ENCODE measurements at places on chromosomes 11 and 22.
A peak's percentile ranks its signal among the peaks of the same experiment; 100 is the strongest.

- DNase-seq, result peak; percentile 35
Observed at GRCh38 chr11:69801513-69802335, 17.5 kb downstream of the FGF3 start.

GRCh38 chr11:82105331-82105998 lies 628.2 kb downstream of the FAM181B start:
- DNase-seq, result no peak

- DNase-seq, result no peak
Observed at GRCh38 chr11:24267014-24267413, 229.8 kb upstream of the LUZP2 start.

DNA sequence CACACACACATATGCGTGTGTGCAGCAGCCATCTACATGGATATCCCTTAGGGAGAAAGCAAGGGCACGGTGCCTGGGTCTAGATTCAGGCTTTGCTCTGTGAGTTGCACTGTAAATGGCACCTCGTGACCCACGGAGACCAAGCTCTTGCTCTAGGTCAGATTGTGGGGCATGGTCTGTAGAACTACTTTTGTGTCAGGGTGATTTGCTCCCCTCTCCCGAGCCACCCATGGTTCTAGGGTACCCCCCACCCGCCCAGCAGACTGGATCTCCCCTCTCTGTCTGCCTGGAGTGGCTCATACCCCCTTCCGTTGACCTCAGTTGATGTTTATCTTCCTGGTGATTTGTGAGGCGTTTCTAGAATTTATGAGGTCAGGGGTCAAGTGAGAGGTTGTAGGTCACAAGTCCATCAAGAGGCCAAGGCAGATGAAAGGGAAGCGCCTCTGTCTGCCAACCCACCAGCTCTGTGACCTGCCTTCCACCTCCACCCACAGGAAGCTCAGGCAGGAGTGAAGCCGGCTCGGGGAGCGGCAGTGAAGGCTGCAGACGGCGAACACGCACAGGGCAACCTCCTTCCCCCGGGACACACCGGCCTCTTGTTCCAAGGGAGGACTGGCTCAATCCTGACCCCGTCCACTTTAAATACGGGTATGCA lies 76.2 kb upstream of the TTLL12 start:
- DNase-seq, result peak; percentile 28

GRCh38 chr11:36249246-36249645 lies 40.0 kb downstream of the COMMD9 start:
- peak; percentile 76 for DNase-seq

GRCh38 chr11:2890466-2891294 lies 5.1 kb upstream of the CDKN1C start:
- DNase-seq, result no peak

DNA sequence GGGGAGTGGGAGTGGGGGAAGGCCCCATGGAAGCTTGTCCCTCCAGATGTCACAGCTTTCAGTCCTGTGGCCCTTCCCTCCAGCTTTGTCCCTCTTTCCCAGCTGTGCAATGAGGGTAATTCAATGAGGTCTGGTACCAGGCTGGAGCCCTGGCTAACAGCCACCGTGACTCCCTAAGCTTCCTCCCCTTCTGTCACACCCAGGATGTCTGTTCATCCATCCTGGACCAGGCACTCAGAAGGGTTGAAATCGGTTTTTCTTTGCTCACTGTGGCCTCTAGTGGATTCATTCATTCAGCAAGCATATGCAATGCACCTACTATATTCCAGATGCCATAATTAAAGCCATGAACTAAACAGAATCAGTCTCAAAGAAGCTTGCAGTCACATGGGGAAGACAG lies 38.7 kb downstream of the SYT13 start:
- DNase-seq, result no peak

- no peak for DNase-seq
Observed at GRCh38 chr22:26891429-26891828, 234.0 kb downstream of the MIAT start.

DNA sequence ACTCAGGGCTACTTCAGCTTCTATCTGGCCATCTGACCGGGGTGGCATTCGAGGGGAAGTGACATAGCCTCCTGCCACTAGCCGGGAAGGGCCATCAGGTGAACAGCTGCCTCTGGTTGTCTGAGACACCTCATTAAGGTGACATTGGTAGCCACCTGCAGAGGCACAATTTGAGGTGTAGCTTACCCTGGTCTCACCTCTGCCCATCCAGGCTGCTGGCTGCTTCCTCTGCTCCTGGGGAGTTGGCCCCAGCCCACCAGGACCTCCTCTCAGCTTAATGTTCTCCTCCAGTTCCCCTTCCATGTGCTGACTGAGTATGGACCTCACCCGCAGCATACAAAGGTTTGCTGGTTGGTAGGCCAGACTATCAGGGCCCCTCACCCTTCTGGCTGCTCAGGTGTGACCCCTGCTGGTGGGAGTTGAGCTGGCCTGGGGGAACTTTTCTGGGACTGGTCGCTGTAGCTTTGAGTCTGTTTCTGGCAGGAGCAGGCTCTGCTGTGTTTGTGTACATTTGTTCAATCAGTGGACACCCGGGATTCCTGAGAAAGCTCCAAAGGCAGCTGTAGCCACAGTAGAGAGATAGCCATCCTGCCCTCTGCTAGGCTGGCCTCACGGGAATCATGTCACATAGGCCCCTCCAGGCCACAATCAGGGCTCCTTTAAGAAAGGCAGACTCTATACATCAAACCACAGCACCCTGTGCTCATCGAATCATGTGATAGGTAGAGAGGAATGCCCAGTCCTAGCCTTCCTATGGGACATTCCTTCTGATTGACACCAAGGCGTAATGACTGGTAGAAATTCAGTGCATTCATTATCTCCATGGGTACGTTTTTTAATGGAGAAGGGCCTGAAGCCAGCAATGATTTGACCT lies 295.1 kb upstream of the PLET1 start:
- peak; percentile 32 for DNase-seq

- DNase-seq, result no peak
Observed at GRCh38 chr22:44404341-44405020, 91.7 kb upstream of the SHISAL1 start.

DNA sequence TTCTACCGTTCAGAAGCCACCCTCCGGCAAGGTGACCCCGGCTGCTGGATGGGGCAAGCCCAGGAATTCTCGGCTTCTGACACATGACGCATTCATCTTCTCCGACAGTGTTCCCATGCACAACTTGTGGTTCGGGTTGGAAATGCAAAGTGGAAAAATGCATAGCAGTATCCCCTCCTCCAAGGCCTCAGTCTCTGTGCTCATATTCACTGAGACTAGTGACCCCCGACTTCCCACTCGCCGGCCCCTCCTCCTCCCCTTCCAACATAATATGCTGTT lies 70.0 kb upstream of the NTM start:
- no peak for DNase-seq

GRCh38 chr11:107648242-107648641 lies 57.3 kb downstream of the ELMOD1 start:
- no peak for DNase-seq

GRCh38 chr11:5880329-5880728 lies at the start of gene OR52E4:
TSS of gene OR52E4 (plus strand) at chr11:5880629. CDS start at chr11:5884293, 3,664 bp downstream.
- DNase-seq, result no peak

- DNase-seq, result no peak
Observed at GRCh38 chr22:42500161-42500835, 19.3 kb downstream of the RRP7A start.

- DNase-seq, result no peak
Observed at GRCh38 chr11:112150517-112150916, 13.4 kb downstream of the IL18 start.

DNA sequence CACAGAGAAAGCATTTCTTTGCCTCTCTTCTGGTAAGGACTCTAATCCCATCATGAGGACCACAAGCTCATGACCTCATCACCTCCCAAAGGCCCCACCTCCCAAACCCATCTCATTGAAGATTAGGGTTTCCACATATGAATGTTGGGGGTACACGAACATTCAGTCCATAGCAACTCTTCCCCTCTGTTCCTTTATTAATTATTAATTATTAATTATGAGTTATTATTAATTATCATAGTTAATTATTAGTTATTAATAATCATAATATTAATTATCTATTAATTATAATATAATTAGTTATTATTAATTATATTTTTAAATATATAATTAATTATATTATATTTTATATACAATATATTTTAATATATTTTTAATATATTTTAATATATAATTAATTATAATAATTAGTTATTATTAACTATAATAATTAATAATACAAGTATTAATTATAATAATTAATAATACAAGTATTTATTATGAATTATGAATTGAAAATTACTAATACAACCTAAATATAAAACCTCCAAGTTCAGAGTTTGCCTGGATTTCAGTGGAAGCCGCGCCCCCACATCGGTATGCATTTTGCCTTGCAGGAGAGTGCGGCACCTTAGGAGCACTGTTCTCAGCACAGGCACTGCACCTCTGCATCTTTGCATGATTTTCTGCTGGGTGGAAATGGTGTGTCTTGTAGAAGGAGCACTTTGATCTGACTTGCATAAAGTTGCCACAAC lies 128.0 kb upstream of the FGF3 start:
- no peak for DNase-seq

- no peak for DNase-seq
Observed at GRCh38 chr11:32153747-32154146, 62.9 kb downstream of the RCN1 start.

DNA sequence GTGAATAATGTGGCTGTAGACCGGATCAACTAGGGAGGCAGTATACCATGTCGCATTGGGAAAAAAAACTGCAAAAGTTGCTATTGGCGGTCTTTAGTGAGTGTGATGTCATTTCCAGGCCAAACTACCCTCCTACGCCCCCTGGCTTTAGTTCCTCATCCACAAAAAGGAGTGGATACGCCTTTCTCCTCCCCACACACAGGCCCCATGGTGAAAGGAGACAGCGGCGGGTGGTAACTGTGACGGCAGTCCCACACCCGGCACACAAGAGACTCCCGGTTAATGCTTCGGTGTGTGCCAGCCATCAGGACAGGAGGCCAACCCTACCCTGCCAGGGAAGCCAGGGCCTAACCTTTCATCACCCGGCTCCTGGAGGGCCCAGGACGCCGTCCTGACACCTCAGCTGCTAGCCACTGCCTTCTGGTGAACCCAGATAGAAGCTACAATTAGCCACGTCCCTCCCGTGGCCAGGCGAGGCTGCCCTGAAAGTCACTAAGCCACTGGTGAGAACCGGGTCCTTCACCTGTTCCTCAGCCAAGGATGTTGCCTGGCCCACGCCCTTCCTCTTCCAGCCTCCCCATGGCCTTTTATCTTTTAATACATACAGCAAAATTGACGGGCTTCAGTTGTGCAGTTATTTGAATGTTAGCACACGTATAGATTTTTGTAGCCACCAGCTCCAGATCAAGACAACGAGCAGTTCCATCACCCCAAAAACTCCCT lies 10.8 kb downstream of the TP53I11 start:
- DNase-seq, result peak; percentile 32

- no peak for DNase-seq
Observed at GRCh38 chr22:36930041-36930935, 16.9 kb downstream of the CSF2RB start.

- DNase-seq, result no peak
Observed at GRCh38 chr11:12455938-12456337, 78.6 kb downstream of the PARVA start.

DNA sequence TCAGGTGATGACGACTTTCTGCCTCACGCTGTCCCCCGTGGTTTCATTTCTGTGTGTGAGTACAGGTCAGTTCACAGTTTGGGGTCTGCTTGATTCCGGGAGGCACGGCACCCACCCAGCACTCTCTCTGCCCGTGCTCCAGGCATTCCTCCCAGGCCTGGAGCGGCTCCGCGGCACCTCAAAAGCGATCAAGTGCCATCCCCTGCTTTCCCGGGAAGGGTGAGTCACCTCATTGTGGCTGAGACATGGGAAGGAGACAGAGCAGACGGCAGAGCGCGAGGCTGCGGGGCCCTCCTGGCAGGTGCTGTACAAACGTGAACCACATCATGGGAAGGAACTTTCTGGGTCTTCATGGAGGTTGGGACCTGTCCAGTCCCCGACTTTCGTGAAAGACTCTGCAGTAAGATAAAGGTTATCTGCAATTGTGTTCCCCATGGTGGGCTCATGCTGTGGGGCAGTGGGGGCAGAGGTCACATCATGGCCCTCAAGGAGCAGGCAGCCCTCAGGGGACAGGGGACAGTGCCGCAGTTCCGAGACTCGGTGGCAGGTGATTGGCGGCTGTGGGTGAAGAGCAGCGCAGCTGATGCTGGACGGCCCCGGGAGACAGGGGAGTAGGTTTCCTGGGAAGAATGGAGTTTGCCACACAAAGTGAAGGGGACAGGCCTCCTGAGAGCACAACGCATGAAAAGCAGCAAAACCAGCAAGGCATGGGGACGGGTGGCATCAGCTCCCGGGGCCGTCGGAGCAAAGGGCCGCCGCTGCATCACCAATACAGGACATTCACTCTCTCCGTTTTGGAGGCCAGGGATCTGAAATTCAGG lies 65.3 kb downstream of the CELSR1 start:
- DNase-seq, result no peak

GRCh38 chr11:1234771-1235305 lies 12.0 kb downstream of the MUC5B start:
- no peak for DNase-seq

- DNase-seq, result no peak
Observed at GRCh38 chr11:77814848-77815247, 5.7 kb downstream of the RSF1 start.

- peak; percentile 27 for DNase-seq
Observed at GRCh38 chr22:50399751-50400331, 56.7 kb downstream of the PPP6R2 start.

- no peak for DNase-seq
Observed at GRCh38 chr11:47656260-47656885, 14.0 kb upstream of the MTCH2 start.

DNA sequence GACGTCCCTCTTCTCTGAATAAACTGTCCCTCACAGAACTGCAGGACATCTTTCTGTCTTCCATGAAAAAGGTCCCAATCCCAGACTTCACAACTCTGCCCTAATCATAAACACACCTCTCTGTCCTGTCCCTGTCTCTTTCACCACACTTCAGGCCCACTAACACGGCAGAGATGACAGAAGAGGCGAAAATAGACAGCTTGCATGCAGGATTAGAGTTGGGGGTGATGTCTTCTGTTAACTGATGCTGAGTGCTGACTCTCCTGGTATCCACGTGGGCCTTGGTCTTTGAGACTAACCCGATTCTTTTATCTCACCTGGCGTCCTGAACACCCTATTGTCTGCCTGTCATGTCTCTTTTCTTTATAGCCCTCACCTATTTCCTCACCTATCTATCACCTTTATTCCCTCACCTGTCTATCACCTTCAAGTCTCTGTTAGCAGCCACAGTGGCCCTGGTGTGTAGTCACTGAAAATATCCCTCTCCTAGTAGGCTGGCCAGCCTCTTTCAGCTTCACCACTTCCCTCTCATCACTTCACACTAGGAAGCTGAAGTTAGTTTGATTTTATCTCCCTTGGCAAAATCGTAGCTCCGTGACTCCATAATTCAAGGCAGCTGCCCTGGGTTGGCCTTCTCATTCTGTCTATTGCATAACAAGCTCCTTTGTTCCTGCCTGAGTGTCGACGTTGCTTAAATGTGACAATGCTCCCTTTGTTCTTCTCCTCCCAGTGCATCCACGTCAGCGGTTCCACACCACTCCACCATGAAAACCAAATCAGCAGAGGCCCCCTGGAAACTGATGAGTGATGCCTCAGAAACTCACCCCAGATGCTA lies 30.6 kb upstream of the DRD2 start:
- peak; percentile 82 for DNase-seq

Data from H4 (cell line).